ENCODE measurements at places on chromosomes 13 and 19. TPM values are rescaled to one million over a fixed set of nuclear protein-coding genes. Genes with fewer than 3 reads are reported as not detected.

- DNase-seq: no peak
Observed at GRCh38 chr19:18939163-18939562, 1.9 kb downstream of the HOMER3 start.

DNA sequence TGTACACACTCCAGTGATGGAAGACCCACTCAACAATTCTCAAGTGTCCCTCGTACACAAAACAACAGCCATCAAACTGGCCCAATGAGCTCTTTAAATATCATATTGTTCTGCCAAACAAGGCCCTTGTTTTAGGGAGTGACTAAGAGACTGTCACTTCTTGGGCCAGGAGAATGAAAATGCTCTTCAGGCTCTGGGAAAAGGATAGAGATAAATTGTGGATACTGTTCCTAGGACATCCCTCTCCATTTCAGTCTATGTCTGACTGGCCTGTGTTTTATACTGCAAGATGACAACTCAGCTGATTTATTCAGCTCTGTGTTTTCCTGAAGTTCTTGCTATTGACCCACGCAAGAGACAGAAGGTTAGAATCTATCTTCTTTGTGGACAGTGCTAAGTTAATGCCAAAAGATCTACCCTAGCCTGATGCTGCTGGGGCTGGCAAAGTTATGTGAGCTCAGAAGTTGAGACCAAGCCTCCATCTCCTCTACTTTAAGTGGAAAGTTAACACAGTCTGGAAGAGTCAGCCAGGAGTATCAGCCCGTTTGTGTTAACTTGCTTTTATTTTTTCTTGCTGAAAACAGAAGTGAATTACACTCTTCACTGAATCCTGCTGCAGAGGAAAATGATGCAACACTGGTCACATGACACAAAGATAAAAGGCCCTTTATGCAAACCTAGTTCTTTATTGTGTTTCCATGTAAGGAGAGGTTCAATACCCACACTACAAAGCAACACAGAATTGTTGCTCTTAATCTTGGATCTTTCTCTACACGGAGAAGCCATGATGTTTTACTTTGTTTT, 14.6 kb downstream of the FRY start:
- DNase-seq: no peak

DNA sequence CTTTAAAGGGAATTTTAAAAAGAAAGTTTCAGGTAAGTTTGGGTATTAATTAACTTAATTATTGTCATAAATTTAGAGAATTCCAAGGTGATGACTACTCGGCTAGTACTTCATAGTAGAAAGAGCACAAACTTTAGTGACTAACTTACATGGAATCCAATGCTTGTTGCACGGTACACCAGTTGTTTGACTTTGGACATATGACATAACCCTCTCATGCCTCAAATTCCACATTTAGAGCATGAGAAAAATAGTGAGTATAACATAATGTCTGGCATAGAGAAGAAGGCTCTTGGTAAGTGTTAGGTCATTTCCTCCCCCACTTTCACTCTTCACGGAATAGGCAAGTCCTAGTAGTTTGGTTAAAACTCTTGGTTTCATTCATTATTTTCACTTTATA, 1249.4 kb upstream of the SLC10A2 start:
- no peak for DNase-seq

GRCh38 chr13:22469452-22469851, 711.3 kb upstream of the SGCG start:
- DNase-seq: no peak

GRCh38 chr13:71712988-71713653, 153.9 kb downstream of the DACH1 start:
- DNase-seq: no peak

GRCh38 chr13:36536546-36536945, 104.3 kb downstream of the CCNA1 start:
- no peak for DNase-seq

GRCh38 chr13:61795580-61795979, 379.9 kb upstream of the PCDH20 start:
- no peak for DNase-seq

GRCh38 chr13:61383111-61383510, 32.5 kb downstream of the PCDH20 start:
- no peak for DNase-seq

DNA sequence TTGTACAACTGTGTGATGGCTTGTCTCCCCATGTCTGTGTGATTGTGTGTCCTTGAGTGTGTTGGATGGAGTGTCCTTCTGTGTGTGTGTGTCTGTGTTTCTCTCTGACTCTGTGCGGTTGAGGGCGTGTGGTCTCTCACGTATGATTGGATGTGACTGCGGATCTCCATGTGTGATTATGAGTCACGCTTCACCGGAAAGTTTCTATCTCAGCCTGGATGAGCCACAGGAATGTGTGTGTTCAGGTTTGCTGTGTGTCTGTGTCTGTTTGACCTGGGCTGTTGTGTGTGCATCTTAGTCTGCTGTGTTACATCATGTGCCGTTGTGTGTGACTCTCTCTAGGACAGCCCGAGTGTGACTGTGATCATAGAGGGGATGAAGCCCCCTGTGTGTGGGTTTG, 15.5 kb upstream of the ZNF835 start:
- no peak for DNase-seq

- no peak for DNase-seq
Observed at GRCh38 chr19:35049456-35049855, 7.9 kb downstream of the HPN start.

DNA sequence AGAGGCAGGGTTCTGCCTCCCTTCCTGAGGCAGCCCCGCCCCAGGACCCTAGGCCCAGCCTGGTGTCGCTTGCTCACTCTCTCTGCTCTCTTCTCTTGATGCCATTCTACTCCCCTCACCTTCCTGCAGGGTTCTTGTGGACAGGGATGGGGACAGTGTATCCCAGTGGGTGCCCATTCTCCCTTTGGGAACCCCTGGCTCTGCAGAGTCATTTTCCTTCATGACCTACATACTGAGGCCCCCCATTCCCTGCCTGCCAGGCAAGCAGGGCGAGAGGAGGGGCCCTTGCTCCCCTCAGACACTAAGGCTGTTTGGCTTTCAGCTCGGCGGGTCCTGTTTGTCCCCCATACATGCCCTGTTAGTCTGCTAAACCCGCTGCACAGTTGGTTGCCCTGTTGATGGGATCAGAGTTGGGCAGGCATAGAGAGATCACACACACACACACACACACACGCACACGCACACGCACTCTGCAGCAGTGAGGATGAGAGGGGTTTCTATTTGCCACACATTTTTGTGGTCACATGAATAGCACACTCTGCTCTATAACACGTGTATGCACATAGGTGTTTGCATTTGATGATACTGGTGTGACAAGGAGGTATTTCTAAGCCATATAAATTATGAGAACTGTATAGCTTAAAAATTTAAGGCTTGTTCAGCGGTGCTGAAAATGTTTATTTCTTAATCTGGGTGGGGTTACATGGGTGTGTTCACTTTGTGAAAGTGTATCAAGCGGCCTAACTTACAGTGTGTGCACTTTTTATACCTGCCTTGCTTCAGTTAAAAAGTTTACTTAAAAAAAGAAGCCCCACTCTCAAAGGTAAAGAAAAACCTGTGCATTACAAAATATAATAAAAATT, 20.3 kb downstream of the NFIX start:
- DNase-seq: no peak

DNA sequence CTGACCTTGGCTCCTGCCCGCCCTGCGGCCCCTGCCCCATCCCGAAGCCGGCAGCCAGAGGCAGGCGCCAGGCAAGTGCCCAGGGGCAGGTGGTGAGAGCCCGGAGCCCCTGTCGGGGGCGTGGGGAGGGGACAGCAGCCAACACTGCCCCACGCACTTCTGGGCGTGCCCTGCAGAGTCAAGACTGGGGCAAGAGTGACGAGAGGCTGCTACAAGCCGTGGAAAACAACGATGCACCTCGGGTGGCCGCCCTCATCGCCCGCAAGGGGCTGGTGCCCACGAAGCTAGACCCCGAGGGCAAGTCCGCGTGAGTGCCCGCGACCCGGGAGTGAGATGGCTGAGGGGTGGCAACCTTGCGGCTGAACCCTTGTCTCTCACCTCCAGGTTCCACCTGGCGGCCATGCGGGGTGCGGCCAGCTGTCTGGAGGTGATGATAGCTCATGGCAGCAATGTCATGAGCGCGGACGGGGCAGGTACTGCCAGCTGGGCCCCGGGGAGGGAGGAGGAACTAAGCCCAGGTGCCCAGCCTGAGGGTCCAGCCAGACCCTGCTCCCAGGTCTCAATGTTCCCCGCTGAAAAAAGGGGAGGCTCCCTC, 17.3 kb downstream of the ANKRD24 start:
- DNase-seq: no peak

- peak; percentile 79 for DNase-seq
Observed at GRCh38 chr13:30895773-30896172, 10.3 kb upstream of the MEDAG start.

- no peak for DNase-seq
Observed at GRCh38 chr13:60453490-60453889, 56.5 kb downstream of the TDRD3 start.

DNA sequence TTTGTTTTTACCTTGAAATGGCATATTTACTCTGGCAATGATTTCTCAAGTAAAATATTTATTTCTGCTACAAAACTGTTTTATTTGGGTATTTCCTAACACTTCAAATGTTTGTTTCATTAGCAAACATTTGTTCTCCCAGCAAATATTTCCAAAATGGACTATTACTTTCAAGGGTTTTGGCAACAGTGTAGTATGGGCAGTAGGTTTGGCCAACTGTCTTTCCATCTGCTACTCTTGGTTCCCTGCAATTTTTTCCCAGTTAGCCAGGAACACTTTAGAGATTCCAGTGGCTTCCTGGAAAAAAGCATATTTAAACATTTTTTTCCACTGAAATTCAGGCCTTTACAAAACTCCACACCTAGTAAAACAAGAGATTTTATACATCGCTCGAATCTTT, 466.6 kb downstream of the SLITRK6 start:
- no peak for DNase-seq

DNA sequence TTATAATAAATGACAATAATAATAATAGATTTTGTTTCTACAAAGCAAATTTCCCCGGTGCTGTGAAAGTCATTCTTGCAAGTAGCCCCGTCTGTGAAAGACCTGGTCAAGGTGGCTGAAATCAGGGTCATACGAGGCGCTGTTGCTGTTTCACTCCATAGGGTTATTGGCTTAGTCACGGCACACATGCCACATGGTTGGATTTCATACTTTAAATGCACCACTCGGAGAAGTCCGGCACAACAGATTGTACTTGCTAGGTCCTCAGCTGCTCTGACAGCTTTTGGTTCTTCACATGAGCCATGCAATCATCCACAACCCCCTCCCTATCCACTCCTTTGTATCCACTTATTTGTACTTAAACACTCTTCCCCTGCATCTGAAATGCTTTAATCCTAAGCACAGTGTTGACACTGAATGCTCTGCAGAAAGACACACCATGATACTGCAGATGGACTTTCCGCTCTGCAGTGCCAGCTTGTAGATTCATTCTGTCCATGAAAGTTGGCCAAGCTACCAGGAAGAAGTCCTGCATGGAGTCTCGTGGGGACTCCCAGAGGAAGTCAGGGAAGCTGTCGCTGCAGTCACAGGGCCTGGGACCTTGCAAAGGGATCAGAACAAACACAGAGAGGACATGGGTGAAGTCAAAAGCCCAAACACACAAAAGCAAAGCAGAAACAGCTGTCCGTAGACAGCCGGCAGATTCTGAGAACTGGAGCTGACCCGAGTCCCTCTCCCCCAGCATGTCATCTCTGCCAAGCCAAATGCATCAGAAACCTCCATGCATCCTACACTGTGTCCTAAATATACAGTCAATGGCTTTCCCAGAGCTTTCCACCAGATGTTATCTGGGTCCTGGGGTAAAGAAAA, 124.6 kb downstream of the COL4A2 start:
- DNase-seq: peak; percentile 74

- no peak for DNase-seq
Observed at GRCh38 chr19:41955521-41955920, 3.6 kb downstream of the RABAC1 start.

- no peak for DNase-seq
Observed at GRCh38 chr19:33813391-33814101, 16.9 kb downstream of the KCTD15 start.

Gene PRODH2
- not detected for total RNA-seq

Gene ZC3H13
- total RNA-seq: 8.2 TPM

Gene KLF12
- 3.0 TPM for total RNA-seq

Gene CEACAM3
- not detected for total RNA-seq

Gene AXL
- 5.8 TPM for total RNA-seq

Gene IQCN
- 0.13 TPM for total RNA-seq

Gene ZNF146
- total RNA-seq: 49.2 TPM

Gene ZNF492
- 0.63 TPM for total RNA-seq

Gene PSG11
- 0.13 TPM for total RNA-seq

Gene PRSS57
- not detected for total RNA-seq

Gene KLF1
- total RNA-seq: 0.25 TPM

Gene CYP4F11
- not detected for total RNA-seq

Gene ARL11
- 0.38 TPM for total RNA-seq

Gene SLITRK5
- not detected for total RNA-seq
